ENCODE measurements at places on chromosomes 1 and 21.

GRCh38 chr1:24717887-24718650 is 27.2 kb upstream of the CLIC4 start:
- DNase-seq: no peak

DNA sequence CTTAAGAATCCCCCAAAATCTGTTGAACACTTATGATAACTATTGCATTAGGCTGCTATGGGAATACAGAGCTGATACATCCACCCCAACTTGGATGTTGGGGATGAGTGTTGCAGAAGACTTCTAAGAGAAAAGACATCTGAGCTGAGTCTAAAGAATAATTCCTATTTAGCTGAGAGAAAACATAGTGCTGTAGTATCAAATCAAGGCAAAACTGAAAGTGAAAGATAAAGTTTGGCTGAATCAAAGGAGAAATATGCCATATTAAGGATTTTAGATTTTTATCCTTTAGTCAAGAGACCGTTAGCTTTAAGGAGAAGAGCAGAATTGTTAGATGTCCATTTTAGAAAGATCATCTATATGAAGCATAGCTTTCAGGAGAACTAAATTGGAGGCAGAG is 726.9 kb upstream of the PTBP2 start:
- no peak for DNase-seq

DNA sequence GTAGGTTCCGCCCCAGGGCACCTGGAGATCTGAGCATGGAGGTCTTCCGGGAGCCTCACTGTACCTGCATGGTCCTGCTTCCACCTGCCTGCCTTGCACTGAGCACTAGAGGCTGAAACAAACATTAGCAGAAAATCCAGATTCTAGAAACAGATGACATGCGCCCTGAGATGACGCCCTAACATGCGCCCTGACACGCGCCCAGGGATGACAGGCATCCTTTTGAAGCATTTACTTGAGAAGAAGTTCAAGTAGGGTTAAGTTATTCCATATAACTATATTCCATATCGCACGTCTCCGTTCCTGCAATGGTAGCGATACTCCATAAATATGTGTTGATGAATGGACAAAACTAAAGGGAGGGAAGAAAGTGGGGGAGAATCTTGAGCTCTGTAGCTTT is 13.7 kb downstream of the ACTA1 start:
- DNase-seq: no peak

GRCh38 chr1:112605633-112606327 is 13.2 kb downstream of the ST7L start:
- DNase-seq: no peak

DNA sequence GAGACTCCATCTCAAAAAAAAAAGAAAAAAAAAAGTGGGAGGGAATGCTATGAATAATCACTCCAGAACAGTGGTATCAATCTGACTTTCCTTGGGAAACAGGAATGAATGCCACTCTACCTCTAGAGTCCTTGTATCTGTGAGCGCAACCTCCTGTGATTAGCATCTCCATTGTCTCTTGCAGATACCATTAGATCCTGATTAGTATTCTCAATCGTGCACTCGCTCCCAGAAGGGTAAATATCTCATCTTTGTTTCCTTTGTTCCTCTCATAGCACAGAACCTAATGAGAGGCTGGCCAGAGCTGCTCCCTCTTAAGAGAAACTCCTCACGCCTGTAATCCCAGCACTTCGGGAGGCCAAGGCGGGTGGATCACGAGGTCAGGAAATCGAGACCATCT is 184.4 kb upstream of the KCNK2 start:
- DNase-seq: no peak

- no peak for DNase-seq
Observed at GRCh38 chr1:227318016-227318852, at the start of gene CDC42BPA. Gene CDC42BPA, minus strand, starts transcription at chr1:227318492. Its CDS starts 1,310 bp downstream, at chr1:227317182.

DNA sequence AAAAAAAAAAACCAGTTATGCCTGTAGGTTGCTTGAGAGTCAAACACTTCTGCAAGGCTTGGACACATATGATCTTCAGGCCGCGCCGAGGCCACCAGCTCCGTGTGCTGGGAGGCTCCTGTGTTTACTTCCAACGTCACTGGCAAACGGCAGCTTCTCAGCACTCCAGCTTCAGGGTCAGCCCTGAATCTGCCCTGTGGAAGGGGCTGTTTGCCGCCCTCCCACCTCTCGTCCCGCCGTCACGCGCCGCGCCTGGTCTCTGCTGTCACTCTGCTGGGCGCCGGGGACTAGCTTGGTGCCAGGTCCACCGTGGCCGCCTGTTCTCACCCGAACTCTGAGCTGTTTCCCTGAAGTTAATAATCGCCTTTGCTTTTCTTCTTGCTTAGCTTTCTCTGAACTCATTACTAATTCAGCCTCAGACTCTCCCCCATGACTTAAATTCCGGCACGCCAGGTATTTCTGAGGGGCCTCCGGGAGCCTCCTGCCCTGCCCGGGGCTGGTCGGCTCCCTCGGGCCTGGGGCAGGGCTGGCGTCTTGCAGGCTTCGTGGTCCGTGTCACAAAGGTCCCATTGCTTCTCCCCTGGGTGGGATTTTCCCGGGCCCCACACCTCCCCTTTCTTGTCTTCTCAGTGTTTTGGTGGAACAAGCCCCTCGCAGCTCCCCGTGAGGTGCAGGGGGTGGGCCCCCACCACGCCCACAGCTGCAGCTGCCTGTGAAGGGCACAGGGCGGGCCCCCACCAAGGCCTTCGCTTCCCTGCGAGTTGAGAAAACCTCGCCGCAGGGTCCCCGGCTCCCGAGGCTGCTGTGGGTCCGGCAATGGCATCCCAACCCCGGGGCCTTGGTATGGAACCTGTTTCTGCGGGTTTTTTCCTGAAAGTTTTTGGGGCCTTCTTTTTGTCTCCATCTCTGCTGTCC is 14.6 kb upstream of the C1orf159 start:
- DNase-seq: no peak

- no peak for DNase-seq
Observed at GRCh38 chr1:204880906-204881305, 10.2 kb downstream of the NFASC start.

DNA sequence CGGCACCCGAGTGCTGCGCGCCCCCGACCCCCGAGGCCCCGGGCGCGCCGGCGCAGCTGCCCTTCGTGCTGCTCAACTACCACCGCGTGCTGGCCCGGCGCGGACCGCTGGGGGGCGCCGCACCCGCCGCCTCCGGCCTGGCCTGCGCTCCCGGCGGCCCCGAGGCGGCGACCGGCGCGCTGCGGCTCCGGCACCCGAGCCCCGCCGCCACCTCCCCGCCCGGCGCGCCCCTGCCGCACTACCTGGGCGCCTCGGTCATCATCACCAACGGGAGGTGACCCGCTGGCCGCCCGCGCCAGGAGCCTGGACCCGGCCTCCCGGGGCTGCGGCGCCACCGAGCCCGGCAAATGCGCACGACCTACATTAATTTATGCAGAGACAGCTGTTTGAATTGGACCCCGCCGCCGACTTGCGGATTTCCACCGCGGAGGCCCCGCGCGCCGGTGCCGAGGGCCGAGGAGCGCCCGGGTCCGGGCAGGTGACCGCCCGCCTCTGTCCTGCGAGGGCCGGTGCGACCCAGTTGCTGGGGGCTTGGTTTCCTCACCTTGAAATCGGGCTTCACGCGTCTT is 49.0 kb downstream of the SIM2 start:
- DNase-seq: no peak

Measured in stimulated activated CD8-positive, alpha-beta memory T cell treated with anti-CD3 and anti-CD28 coated beads, Interleukin-7, amount 100 ng/mL, for 24 hours (primary cell).